Activated T-cell treated with anti-CD3 and anti-CD28 coated beads, Interleukin-2, amount 50 U/mL, for 24 hours (primary cell): ENCODE measurements at places on chromosomes 3 and 15.

GRCh38 chr3:55567615-55568014, 80.5 kb upstream of the WNT5A start:
- DNase-seq, result no peak

GRCh38 chr3:31449318-31449717, 83.4 kb upstream of the STT3B start:
- no peak for DNase-seq

DNA sequence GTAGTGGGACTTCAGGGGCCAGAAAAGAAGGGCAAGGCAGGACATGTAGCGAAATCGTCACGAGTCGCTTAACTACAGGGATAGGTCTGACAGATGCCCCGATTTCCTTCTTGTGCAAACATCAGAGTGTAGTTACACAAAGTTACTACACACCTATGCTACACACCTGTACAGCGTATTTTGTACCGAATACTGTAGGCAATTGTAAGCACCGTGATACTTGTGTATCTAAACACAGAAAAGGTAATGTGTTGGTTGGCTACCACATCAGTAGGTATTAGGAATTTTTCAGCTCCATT, 515 bp upstream of the MTHFS start:
- no peak for DNase-seq

DNA sequence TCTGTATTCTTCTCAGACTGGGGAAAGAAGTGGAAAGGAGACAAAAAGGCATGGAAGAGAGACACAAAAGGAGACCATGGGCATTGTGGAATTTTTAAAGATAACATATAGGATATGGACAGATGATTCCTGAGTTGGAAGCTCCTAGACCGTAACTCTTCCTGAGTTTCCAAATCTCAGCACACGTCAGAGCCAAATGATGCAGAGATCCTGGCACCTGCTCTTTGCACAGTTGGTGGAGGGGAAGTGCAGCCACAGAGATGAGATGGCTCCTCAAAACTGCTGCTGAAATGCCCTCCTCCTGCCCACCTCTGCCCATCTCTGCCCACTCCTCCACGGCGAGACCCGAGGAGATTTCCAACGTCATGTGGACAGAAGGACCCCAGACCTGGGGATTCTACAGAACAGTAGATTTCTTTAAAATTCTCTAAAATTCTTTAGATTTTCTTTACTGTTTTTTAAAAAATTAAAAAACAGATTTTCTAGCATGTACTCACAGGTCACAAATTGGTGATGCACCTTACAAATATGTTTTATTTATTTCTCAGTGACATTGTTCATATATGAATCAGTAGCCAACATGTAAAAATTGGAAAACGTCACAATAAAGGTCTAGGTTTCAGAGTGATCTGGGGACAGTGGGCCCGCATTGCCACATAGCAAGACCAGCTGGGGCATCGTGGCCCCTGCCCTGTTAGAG, 8.1 kb downstream of the CPN2 start:
- DNase-seq, result no peak

DNA sequence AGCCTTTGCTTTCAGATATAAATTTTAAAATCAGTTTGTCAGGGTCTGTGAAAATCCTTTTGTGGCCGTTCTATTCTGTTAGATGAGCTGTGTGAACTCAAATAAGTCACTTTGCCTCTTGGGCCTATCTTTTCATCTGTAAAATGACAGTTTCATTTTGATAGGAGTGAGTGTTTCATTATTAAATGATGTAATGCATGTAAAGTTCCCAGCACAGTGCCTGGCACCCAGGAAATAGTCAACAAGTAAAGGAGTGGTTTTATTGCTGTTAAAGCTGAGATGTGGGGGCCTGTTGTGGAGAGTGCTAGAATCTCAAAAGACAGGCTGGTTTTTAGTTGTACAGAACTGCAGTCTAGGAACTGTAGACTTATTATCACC, 394.5 kb upstream of the CFAP20DC start:
- no peak for DNase-seq

GRCh38 chr3:28018925-28019718, 222.3 kb upstream of the CMC1 start:
- DNase-seq, result no peak

- no peak for DNase-seq
Measured at GRCh38 chr3:188400494-188401243, 246.7 kb downstream of the LPP start.

GRCh38 chr3:29754346-29754745, 473.5 kb downstream of the RBMS3 start:
- DNase-seq, result no peak

DNA sequence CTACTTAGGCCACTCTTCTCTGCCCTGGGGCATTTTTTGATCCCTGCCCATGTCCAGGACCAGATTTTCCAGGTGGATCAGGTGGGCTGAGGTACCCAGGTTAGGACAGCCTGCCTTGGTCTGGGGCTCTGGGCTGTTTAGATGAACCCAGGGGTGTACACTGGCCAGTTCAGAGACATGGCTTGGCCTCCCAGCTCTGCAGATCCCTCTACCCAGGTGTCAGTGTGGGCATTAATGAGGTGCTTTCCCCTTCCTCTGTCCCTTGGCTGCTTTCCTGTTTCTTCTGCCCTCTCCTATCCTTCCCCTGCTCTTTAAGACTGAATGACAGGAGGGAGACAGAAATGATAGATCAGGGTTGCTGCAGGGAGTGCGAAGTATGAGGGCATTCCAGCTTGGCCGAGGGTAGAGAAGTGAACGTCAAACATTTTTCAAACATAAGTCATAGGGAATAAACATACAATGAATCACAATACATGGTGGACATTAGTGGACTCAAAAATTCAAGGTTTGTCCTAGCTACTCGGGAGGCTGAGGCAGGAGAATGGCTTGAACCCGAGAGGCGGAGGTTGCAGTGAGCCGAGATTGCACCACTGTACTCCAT, 30.5 kb downstream of the RTP1 start:
- DNase-seq, result no peak

- DNase-seq, result no peak
Measured at GRCh38 chr3:108031895-108032294, 58.9 kb downstream of the CD47 start.

DNA sequence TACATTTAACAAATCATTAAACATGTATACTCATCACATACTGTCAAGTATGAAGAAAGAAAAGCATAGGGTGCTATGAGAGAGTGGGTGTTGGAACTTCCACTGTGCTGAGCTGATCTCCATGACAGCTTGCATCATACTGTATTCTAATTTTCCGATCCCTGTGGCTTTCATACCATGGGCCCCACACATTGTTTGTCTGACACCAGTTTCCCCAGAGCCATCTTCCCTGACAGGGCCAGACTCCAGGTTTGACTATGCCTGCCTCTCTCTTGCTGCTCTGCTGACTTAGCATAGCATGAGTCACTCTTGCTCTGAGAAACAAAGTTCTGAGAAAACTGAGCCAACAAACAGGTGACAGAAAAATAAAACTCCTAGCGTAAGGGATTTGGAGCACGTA, 37.0 kb upstream of the CASR start:
- DNase-seq, result peak; percentile 58

- no peak for DNase-seq
Measured at GRCh38 chr3:94420931-94421330, 358.1 kb downstream of the NSUN3 start.

GRCh38 chr15:101530224-101530958, 40.9 kb upstream of the PCSK6 start:
- no peak for DNase-seq

GRCh38 chr15:67085818-67086636, 20.6 kb downstream of the SMAD3 start:
- DNase-seq, result peak; percentile 57

DNA sequence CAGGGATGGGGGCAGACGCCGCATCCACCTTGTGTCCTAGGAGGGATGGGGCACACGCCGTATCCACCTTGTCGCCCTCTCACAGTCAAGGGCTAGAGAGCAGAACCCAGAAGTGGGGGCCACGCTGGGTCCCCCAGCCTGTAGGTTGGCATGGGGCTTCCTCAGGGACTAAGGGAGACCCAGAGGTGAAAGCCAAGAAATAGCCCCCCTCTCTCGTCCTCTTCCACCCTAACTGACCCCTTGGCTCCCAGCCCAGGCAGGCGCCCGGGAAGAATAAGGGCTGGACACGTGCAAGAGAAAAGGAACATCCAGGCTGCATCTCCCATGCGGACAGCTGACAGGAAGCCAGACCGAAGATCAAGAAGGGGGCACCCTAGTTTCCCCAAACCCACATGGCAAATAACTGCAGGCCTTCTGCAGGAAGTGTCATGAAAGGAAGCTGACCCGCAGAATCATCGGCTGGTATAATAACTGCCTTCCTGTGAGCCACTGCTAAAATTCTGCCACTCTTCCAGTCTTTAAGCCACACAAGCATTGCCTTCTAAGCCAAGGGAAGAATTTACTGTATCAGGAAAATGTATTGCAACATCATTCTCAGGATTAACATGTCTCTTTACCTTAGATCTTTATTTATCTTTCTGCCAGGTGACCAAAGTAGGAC, 38.5 kb upstream of the TFRC start:
- no peak for DNase-seq

GRCh38 chr3:14791343-14791945, 27.3 kb upstream of the FGD5 start:
- DNase-seq, result peak; percentile 50

- DNase-seq, result no peak
Measured at GRCh38 chr3:156725682-156726081, 51.3 kb downstream of the TIPARP start.

DNA sequence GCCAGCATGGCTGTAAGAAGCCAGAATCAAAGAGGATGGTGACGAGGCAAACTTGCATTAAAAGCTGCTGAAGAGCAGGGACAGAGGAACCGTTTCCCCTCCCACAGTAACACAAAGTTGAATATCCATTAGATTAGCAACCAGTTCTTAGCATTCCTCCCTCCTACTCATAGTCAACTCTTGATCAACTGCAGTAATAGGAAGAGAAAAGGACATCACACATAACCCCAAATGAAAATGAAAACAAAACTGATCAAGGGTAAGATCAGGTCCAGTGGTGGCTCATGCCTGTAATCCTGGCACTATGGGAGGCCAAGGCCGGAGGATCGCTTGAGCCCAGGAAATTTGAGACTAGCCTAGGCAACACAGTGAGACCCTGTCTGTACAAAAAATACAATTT, 165.2 kb downstream of the GREM1 start:
- no peak for DNase-seq

GRCh38 chr3:54087581-54088410, 34.6 kb upstream of the CACNA2D3 start:
- DNase-seq, result no peak

GRCh38 chr3:98750276-98750919, 12.7 kb upstream of the ST3GAL6 start:
- no peak for DNase-seq

DNA sequence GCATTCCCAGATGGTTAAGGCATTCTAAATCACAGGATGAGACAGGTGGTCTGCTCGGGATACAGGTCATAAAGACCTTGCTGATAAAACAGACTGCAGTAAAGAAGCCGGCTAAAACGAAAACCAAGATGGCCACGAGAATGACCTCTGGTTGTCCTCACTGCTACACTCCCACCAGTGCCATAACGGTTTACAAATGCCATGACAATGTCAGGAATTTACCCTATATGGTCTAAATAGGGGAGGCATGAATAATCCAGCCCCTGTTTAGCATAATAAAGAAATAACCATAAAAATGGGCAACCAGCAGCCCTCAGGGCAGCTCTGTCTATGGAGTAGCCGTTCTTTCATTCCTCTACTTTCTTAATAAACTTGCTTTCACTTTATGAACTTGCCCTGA, 151.1 kb downstream of the ZNF385D start:
- no peak for DNase-seq

GRCh38 chr3:42745776-42746454, 27.1 kb downstream of the CCDC13 start:
- no peak for DNase-seq

- no peak for DNase-seq
Measured at GRCh38 chr3:133761605-133762484, 15.7 kb downstream of the TF start.

DNA sequence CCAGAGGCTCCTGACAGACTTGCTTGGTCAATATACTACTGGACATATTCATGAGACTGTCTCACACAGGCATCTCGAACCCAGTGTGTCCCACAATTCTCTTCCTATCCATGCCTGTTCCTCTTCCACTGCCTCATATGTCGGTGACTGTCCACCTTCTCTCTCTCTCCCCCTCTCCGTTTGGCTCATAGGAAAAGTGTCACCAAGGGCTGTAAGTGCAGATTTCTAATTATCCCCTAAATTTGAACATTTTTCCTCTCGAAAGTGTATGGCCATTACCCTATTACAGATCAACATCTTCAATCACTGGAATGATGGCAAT, 22.5 kb upstream of the MUC20 start:
- no peak for DNase-seq

GRCh38 chr3:12308517-12308916, 19.6 kb downstream of the PPARG start:
- DNase-seq, result no peak

DNA sequence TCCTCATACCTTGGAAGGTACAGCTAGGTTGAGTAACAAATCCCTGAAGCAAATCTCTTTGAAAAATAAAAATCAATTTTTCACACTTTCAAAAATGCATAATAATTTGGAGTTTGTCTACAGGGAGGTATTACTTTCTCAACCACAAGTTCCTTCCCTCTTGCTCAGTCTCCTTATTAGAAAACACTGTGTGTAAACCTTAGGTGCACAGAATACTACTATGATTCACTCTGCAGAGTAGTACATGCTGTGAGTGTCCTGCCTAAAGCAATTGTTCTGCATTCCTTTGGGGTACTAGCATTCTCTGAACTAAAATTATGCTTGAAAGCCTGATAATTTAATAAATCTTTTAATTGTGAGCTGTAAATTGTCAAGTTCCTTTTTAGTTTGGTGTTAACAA, 115.9 kb upstream of the EPHA3 start:
- no peak for DNase-seq

- DNase-seq, result no peak
Measured at GRCh38 chr3:6709178-6709577, 151.7 kb upstream of the GRM7 start.

DNA sequence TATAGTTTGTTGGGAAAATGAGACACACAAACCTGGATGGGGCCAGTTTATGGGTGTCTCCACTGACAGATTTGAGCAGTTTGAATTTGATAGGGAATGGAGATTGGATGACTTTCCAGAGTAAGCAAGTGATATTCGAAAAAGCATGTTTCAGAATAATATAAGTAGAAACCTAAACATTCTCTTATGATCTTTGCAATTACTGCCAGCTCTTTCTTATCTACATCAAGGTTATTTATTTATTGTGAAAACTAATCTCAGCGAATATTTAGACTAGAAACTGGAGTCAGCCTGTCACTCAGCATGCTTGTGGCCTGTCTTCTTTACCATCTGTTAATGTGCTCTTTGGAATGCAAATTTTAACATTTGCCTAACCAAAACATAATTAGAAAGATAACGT, 57.8 kb upstream of the SPPL2A start:
- DNase-seq, result no peak

DNA sequence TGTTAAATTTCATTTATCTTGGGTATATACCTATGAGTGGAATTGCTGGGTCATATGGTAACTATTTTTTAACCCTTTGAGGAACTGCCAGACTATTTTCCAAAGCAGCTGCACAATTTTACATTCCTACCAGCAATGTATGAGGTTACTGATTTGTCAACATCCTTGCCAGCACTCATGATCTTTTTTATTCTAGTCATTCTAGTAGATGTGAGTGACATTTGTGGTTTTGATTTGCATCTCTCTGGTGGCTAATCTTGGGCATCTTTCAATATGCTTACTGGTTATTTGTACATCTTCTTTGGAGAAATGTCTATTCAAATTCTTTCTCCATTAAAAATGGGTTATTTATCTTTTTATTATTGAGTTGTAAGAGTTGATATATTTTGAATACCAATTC, 21.3 kb upstream of the LRRC58 start:
- no peak for DNase-seq

- DNase-seq, result peak; percentile 61
Measured at GRCh38 chr3:38521391-38521987, 25.3 kb downstream of the EXOG start.

- DNase-seq, result no peak
Measured at GRCh38 chr3:7874116-7874515, 627.5 kb upstream of the LMCD1 start.
